ENCODE measurements at places on chromosomes 1 and 21.

GRCh38 chr1:182428043-182428442, 21.9 kb upstream of the RGSL1 start:
- no peak for DNase-seq

GRCh38 chr1:23224739-23225648, 7.7 kb upstream of the HTR1D start:
- DNase-seq = no peak

DNA sequence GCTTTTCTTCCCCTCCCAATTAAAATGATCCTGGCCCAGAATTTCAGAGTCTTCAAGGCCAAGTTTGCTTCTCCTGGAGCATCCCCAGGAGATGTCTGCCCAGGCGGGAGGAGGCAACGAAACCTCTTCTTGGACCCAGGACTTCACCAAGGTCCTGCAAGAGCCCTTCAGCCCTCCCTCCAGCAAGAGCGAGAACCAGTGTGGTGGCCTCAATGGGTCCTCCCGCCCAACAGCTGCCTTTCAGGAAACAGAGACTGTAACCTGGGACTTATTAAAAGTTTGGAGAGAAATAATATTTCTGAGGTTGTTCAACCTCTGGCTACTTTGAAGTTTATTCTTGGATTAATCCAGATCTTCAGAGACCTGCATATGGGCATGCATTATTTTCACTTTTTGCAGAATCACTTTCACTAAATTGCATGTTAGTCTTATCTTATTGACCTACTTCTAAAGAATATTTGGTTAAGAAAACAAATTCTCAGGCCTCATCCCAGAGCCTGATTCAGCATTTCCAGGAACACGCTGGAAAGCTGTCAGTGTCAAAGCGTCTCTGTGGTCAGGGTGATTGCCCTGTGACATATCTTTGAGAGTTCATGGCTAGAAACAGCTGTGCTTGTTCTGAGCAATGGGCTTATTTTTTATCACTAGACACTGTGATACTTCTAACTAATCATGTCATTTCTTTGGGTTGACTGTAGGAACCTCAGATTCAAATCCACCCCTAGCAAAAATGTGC, 66.0 kb upstream of the CLDN14 start:
- DNase-seq = no peak

- DNase-seq = no peak
Measured at GRCh38 chr21:39564200-39564599, 48.5 kb upstream of the B3GALT5 start.

GRCh38 chr1:6257541-6258069, 3.3 kb downstream of the GPR153 start:
- no peak for DNase-seq

- no peak for DNase-seq
Measured at GRCh38 chr1:40980068-40980452, 564 bp downstream of the CTPS1 start.

DNA sequence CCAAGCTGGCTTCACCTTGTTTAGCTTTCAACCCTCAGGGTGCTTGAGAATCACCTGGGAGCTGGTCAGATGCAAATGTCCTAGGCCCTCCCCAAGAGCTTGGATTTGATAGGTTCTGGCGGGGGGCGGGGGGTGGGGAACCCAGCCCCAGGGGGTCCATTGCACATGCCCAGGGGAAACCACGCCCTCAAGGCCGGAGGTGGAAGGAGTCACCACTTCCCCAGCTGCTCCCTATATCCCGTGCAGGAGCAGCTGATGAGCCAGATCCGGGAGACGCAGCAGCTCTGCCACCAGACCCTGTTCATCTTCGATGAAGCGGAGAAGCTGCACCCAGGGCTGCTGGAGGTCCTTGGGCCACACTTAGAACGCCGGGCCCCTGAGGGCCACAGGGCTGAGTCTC, 5.8 kb downstream of the TOR3A start:
- DNase-seq = no peak
